PC-9 (cell line): ENCODE measurements at places on chromosomes 13 and 19.

DNA sequence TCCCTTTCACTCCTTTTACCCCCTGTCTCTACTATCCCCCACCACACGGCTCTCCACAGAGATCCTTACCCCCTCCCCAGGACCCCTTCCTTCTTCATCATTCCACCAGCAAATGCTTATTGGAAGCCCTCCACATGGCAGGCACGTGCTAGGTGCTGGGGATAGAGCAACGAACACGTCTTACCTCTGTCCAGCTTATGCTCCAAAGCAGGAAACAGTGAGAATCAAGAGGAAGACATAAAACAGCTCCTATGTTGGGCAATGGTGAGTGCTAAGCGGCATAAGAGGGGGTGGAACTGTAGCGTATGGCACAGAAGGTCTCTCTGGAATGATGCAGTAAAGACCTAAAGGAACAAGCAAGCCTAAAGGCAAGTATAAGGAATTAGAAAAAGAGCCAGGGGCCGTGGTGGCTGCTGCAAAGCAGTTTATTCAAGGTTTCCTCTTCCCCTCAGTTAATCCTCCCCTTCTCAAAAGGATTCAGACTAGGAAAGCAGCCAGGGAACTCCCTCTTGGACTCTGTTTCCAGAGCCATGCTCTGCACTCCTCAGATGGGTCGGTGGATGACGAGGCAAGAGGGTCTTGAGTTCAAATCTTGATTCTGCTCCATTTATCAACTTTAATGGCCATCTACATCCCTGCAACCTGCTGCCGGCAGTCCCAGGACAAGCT, 289.4 kb downstream of the FOXO1 start:
- no peaks in the 10 kb centered on the region for H3K36me3 ChIP-seq
- H3K27me3 ChIP-seq, result no peaks in the 10 kb centered on the region
- no peak overlapping the region for H3K4me3 ChIP-seq
- H3K4me1 ChIP-seq, result no peaks in the 10 kb centered on the region
- H3K27ac ChIP-seq, result no peak overlapping the region

- H3K36me3 ChIP-seq, result no peaks in the 10 kb centered on the region
- peaks cover 1% of the 10 kb centered on the region; the same call in 1 of the 2 replicates for H3K27me3 ChIP-seq
- H3K4me1 ChIP-seq, result no peaks in the 10 kb centered on the region
- H3K4me3 ChIP-seq, result no peak overlapping the region
Observed at GRCh38 chr19:30879225-30879624, 470.0 kb downstream of the TSHZ3 start.

DNA sequence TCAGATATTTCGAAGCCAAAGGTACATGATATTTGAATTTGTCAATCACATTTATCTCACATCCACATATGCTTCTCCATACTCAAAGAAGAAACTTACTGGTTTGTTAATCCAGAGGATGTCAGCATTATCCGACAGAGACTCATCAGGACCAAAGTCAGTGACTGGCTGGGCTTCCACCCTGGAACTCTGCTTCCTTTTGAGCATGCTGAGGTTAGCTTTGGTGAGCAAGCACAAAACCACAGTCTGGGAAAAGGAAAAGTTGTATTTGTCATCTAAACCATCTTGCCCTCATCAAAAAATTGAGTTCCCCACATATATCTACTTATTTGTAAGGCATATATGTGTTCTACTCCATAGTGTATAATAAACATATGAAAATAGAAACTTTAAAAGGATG, 17.4 kb downstream of the NALCN start:
- H3K27ac ChIP-seq, result no peak overlapping the region
- no peaks in the 10 kb centered on the region for H3K27me3 ChIP-seq
- no peak for DNase-seq
- peaks cover 10% of the 10 kb centered on the region; the same call in 1 of the 2 replicates for H3K4me1 ChIP-seq
- H3K4me3 ChIP-seq, result no peak overlapping the region

DNA sequence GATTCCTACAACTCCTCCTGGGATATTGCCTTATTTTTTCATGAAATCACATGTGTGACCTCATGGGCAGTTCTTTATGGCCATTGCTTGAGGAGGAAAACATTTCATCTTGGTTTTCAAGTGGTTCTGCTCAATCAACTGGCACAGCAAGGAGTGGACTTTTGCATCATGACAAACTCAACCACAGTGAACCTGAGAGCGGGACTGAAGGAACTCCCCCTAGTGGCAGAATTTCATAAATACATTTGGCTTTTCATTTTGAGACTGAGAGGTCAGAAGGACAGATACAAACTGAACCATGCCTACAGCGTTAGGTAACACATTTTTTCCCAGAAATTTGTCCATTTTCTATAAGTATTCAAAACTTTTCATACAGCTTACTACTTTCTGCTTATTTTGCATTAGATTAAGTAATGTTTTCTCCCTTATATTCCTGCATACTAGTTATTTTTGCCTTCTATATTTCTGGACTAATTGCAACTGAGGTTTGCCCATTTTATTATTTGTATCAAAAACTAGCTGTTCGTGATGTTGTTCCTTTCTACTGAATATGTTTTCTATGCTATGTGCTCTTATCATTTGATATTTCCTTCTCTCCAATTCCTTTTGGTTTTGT, 13.4 kb upstream of the SIGLEC12 start:
- no peak for DNase-seq
- no peaks in the 10 kb centered on the region for H3K4me1 ChIP-seq
- H3K27me3 ChIP-seq, result peaks cover 28% of the 10 kb centered on the region; the same call in 1 of the 2 replicates

- no peak overlapping the region for H3K27ac ChIP-seq
- H3K4me1 ChIP-seq, result no peaks in the 10 kb centered on the region
- H3K36me3 ChIP-seq, result no peaks in the 10 kb centered on the region
- H3K27me3 ChIP-seq, result no peaks in the 10 kb centered on the region
- no peak overlapping the region for H3K4me3 ChIP-seq
Observed at GRCh38 chr13:65943024-65943423, 1287.1 kb downstream of the PCDH9 start.

DNA sequence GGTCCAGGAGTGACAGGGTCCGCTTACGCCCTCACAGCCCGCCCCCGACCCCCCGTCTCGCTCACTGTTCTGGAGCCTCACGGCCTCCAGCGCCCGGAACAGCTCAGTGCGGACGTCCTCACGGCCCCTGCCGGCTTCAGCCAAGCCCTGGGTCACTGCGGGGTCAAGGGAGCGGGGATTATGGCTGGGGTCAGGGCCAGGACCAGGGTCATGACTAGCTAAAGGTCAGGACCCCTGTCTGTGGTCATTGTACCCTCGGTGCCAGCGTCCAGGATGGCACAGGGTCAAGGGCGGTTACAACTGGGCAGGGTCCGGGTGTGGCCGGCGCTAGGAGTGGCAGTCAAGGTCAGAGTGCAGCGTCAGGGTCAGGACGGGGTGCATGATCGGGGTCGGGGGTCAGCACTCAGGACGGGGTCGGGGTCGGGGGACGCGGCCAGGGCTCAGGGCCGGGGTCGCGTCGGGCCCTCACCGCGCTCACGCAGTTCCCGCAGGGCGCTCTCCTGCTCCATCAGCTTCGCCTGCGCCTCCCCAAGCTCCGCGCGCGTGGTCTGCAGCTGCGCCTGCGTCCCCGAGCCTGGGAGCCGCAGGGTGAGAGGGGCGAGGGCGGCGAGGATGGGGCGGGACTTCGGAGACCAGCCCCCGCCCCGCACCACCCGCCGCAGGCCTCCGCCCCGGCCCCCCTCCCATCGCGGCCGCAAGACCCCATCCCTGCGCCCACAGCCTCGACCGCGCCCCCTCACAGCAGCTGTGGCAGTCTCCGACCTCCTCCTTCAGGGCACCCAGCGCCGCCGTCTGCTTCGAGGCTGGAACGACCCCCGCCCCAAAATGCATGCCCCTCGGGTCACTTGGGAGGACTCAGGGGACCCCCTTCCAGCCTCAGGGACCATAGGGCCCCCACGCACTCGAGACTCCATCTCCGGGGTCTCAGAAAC, 1.4 kb downstream of the CLEC4G start:
- H3K27me3 ChIP-seq, result peaks cover 63% of the 10 kb centered on the region
- H3K4me1 ChIP-seq, result peaks cover 7% of the 10 kb centered on the region
- no peak overlapping the region for H3K27ac ChIP-seq
- no peak overlapping the region for H3K4me3 ChIP-seq
